Epithelial cell of prostate (primary cell): ENCODE measurements at places on chromosomes 3 and 15.

GRCh38 chr3:80526153-80526552, 758.4 kb upstream of the ROBO1 start:
- no peak for DNase-seq

DNA sequence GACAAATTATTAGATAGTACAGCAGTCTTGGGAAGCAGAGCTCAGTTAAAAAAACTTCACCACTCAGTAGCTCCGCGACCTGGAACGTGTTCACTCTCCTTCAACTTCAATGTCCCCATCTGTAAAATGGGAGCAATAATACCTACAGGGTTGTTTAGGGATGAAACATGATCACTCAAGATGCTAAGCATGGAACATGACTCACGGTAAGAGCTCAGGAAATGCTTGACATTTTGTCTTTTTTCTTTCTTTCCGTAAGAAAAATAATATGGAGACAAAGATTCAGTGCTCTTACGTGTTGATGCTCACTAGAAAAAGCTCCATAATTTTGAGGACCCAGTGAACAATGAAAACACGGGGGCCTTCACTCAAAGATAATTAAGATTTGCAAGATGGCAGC, 606.7 kb upstream of the MDFIC2 start:
- no peak for DNase-seq

DNA sequence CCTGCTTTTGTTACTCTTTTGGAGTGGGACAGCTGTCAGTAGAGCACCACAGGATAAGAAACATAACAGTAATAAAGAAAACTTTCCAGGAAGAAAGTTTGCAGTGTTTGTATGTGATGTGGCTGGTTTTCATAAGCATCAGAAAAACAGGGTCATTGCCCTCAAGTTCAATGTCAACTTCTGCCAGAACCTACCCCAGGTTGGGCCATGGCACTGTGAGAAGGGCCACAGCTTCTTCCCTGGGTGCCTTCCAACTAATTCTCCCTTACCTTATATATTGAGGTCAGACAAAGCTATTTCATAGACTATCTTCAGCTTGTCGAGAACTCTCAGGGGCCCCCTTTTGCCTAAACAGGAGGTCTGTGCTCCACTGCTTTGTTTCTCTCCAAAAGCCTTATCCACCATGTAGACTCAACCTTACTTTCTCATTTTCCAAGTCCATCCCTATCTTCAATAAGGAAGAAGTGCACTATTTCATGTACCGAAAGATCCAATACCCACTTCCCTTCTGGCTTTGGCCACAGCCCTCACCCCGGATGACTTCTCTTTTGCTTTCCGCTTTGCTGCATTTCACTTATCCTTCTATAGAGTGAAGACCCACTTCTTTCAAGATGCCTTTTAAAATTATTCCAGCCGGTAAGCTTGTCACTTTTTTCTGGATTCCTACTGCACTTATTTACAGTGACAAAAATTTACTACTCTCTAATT, 38.2 kb upstream of the PLCL2 start:
- DNase-seq: no peak

- DNase-seq: no peak
Observed at GRCh38 chr3:47028146-47028545, 48.7 kb downstream of the NBEAL2 start.

DNA sequence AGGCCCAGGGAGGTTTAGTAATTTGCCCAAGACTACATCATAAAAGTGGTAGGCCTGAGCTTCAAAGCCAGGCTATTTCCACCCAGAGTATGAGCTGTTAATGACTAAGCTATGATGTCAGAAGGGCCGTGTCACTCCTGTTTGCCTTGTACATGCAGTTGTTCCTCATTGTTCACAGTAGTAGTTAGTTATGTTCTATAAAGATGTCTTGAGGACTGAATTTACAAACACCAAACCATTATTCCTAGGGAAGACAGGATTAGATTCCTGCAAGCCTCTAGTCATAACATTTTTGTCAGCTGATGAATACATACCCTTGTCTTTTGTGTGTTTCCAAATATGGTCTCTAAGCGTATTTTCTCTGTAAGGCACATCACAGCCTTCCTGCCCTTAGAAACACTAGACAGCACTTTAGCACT, 20.9 kb upstream of the LARS2 start:
- peak; percentile 66 for DNase-seq

DNA sequence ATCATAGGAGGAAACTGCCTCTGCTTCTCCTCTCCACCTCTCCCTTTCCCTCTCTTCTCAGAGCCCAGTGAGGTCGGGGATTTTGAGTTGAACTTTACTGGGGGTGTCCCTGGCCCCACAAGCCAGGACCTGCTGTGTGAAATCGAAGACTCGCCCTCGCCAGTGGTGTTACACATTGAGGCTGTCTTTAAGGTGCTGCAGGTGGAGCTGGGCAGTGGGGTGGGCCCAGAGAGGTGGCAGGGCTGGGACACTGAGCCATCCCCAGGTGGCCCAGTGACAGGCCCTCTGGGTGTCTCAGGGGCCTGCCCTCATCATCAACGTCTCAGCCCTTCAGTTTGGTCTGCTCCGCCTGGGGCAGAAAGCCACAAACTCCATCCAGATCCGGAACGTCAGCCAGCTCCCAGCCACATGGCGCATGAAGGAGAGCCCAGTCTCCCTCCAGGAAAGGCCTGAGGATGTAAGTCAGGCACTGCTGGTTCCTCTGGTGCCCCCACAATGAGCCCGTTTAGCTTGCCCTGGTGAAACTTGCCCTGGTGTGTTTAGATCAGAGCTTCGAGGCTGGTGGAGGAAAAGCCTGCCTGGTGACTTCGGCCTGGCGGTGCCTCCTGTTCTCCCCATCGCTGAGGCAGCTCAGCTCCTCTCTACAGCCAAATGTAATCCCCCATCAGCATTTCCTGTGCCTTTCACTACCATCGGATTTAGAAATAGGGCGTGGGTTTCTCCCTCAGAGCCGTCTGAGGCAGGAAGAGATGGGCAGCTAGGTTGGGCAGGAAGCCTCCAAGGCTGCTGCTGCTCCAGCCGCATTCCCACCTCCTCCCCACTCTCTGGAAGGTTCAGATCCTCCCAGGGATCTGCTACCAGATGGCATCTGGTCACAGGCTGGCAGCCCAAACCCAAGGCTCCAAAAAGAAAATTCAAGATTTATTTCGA, 39.2 kb downstream of the ACAA1 start:
- no peak for DNase-seq

DNA sequence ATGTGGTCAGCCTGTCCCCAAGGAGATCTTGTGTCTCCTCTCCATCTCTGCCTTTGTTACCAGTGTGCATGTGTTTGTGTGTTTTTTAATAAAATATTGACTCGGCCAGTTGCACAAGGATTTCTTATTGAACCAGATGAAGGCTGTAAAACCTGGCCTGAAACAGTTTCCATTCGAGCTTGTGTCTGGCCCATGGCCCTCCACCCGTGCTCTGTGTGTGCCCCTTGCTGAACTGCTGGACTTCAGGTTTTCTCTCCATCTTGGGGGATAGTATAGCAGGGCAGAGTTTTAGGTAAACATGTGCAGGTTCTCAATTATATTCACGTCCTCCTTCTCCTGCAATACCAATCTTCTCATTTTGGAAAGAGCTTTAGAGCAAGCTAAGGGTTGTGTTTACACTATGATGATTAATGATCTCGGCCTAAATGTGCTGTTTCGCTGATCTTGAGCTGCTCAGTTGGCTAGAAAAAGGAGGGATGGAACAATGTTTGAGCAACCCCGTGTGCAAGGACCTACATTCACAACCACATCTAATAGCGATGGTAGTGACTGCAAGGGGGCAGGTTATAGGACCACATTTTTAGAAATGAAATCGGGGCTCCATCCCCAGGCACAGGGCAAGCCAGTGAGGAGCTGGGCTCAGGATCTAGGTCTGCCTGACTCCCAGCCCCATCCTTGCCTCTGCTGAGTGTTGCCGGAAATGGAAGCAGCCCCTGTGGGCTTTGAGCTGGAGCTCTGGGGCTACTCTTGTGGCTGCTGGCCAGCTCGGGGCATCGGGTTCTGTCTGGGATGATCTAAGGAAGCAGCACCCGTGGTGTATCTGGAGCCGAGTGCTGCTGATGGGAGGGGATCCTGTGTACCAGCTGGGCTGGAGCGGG, 47.7 kb downstream of the CMTM6 start:
- DNase-seq: no peak

GRCh38 chr3:53065841-53066480, 20.1 kb upstream of the SFMBT1 start:
- no peak for DNase-seq

GRCh38 chr15:72202302-72202701, 4.7 kb upstream of the GRAMD2A start:
- no peak for DNase-seq

GRCh38 chr3:15982667-15983196, 185.0 kb upstream of the ANKRD28 start:
- peak; percentile 97 for DNase-seq

GRCh38 chr3:173685456-173685855, 287.9 kb downstream of the NLGN1 start:
- DNase-seq: no peak

DNA sequence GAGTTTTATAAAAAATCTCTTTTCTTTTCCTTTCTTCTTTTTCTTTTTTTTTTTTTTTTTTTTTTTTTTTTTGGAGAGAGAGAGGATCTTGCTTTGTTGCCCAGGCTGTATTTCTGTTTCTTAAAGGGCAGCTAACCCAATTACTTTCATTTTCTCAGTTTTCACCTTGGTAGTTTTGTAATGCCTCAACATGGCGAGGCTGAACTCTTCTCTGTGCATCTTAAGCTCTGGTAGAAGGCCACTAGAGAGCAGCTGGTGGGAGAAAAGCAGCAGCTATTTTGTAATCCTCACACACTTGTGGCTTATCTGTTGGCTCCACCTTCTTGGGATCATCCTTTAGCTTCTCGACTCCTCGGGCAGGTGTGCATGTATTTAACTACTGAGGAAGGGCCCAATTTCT, 152.2 kb upstream of the MEIS2 start:
- DNase-seq: no peak

DNA sequence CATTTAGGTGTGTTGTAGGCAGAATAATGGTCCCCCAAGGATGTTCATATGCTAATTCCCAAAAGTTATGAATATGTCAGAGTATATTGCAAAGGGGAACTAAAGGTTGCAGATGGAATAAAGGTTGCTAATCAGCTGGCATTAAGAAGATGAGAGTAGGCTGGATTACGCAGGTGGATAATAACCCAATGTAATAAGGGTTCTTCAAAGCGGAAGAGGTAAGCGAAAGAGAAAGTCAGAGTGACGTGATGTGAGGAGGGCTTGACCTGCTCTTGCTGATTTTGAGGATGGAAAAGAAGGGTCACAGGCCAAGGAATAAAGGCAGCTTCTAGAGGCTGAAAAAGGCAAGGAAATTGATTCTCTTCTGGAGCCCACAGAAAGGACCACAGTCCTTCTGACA, 104.0 kb downstream of the STRIT1 start:
- no peak for DNase-seq

GRCh38 chr3:121223116-121223515, 315.1 kb downstream of the STXBP5L start:
- no peak for DNase-seq

GRCh38 chr15:45914425-45914824, 279.6 kb downstream of the SQOR start:
- no peak for DNase-seq

- no peak for DNase-seq
Observed at GRCh38 chr3:24854748-24855147, 360.1 kb upstream of the THRB start.

- no peak for DNase-seq
Observed at GRCh38 chr3:72897758-72898007, 9.8 kb downstream of the GXYLT2 start.

DNA sequence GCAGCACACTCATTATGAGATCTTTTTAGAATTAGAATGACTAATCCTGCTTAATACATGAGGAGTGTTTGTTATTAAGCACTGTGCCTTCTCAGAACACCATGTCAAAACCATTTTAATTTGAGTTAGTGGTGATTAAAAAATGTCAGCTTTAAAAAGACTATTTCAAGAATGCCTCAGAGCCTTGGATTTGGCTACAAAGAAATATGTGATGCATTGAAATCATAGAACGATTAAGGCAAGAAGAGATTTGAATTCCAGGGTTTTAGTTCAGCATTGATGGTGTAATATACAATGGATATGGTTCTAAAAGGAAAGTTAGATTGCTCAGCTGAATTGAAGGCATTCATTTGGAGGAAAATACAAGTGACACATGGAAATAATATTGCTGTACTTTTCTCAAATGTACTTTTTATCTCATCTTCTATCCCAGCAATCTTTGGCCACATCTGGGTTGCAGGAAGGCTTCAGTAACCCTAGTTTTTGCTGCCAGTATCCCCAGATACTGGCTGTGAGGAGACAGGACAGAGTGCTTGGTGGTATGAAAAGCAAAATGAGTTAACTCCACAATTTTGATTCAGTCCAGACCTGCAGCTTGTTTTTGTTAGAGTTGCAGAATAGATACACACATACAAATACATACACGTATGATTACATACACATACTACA, 303.8 kb downstream of the CLSTN2 start:
- DNase-seq: no peak

- no peak for DNase-seq
Observed at GRCh38 chr3:107705046-107705445, 182.3 kb downstream of the BBX start.

GRCh38 chr3:24069045-24069444, 124.0 kb downstream of the NR1D2 start:
- DNase-seq: no peak

DNA sequence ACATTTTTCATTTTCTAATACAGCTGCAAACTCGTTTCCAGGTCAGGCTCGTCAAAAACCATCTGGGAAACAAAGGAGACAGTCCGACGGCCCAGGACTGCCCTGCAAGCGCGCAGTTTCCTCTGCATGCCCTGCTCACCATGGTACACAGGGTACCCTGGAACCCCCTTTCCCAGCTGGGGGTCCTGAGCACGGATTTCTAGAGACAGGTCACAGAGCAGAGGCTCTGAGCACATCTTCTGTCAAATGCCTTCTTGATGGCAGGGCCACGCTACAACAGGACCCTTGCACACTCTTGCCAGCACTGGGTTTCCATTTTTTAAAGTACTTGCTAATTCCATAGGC, 8.1 kb downstream of the ZXDC start:
- DNase-seq: no peak

DNA sequence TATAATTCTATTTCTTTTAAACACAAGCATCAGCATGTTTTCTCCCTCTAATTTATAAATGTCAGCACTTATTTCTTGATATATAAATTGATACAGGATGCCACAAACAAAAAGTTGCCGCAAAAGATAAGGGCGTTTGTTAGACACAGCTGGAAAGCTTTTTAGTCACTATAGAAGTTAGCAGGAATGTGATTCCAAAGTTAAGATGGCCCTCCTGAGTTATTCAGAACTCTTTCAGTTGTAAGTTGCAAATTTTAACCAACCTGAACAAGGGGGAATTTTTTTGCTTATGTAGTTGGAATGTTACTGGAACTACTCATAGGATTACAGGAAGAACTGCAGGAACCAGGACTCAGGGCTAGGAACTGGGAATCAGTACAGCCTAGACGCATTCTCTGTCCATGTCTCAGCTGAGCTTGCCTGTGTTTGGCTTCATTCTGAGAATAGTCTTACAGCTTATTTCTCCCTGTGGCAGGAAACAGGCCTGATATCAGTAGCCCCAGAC, 166.3 kb downstream of the VGLL4 start:
- DNase-seq: no peak

- DNase-seq: no peak
Observed at GRCh38 chr3:157931517-157931916, 174.7 kb downstream of the SHOX2 start.
